Fibroblast of upper back skin (primary cell): ENCODE measurements at places on chromosomes 5 and 9.

GRCh38 chr9:20321423-20322082 is 300.7 kb downstream of the MLLT3 start:
- no peak for DNase-seq

- DNase-seq: no peak
Observed at GRCh38 chr5:124172389-124173003, 573.9 kb downstream of the ZNF608 start.

DNA sequence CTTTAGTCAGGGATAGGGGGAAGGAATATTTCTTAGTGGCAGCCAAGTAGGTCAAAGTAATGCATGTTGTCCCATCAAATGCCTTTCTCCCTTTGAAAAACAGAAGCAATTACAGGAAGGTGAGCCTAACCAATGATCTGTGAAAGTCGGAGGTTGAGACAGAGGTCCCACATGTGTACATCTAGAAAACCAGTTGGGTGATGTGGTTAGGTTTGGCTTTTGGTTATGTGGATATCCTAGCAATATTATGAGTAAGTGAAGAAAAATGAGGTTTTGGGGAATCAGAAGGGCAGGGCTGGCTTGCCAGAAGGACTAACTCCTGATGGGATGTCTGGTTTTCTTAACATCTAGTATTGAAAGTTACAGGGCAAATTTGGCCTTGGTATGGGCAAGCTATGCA is 63.4 kb upstream of the PALM2AKAP2 start:
- DNase-seq: peak; percentile 30

- DNase-seq: no peak
Observed at GRCh38 chr9:38486056-38486615, 61.9 kb upstream of the IGFBPL1 start.

GRCh38 chr5:163478126-163478981 is 17.9 kb downstream of the HMMR start:
- no peak for DNase-seq

DNA sequence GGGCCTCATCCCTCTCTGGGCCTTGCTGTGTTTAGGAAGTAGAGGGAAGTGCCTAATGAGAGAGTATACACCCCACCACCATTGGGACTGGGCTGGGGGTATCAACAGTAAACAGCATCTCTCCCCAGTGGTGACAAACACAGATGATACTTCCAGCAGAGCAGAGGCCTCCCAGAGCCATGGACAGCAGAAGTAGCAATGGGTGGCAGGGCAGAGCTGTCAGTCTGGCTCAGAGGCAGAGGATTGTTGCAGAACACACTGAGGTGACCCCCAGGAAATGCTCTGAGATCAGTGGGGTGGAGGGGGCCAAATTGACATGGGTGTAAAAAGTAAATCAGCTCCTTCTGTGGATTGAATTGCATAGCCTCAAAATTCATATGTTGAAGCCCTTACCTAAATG is 12.1 kb upstream of the P4HA2 start:
- DNase-seq: no peak

- DNase-seq: no peak
Observed at GRCh38 chr5:169705322-169705721, 68.2 kb downstream of the DOCK2 start.

- DNase-seq: peak; percentile 49
Observed at GRCh38 chr9:109969011-109969410, 189.0 kb downstream of the PALM2AKAP2 start.

GRCh38 chr5:117302949-117303348 is 728.3 kb upstream of the SEMA6A start:
- peak; percentile 19 for DNase-seq

DNA sequence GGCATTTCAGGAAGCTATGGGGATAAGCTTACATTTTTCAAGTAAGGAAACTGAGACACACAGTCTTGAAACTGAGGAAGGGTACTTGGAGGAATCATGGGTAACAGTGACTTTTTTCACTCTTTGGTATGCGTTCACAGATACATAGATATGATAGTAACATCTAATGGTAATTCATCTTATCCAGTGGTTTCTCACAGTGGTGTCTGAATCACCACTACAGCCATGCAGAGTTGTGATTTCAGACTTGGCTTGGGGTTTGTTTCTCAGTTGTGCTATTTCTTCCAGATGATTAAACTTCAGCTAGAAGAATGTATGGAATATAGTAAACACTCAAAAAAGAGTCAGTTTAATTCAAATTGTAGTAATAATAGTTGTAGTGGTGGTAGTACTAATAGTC is 239.1 kb upstream of the NUDT12 start:
- DNase-seq: peak; percentile 63

DNA sequence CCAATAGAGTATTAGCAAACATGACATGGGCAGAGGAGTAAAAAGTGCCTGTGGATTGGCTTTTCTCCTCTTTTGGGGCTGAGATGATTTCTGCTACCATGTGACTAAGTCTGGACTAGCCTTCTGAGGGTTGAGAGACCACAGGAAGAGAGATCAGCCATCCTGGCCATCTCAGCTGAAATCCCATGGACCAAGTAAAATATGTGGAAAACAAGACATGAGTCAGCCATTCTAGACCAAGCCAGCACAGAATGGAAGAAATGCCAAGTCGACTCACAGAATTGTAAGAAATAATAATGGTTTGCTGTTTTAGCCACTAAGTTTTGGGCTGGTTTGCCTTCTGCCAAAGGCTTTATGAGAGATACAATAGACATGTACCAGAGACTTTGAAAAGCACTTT is 377.8 kb downstream of the CHSY3 start:
- peak; percentile 93 for DNase-seq

DNA sequence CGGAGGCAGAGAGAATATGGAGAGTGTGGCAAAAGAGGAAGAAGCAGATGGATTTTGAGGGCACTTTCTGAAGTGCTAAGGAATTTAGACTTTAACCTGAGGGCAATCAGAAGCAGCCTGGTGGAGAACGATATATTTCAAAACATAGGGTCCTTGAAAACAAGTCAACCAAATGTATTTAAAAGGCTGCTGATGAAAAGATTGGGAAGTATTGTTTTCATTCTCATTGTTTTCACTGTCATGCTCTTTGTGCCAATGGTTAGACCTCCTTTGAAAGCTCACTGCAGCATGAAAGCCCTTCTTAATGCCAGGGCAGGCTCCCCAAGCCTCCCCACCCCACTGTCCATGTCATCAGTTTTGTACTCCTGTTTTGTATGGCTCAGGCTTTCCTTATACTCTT is 2.5 kb upstream of the GPX3 start:
- DNase-seq: no peak

GRCh38 chr5:56681346-56681745 is 134.0 kb upstream of the MAP3K1 start:
- peak; percentile 74 for DNase-seq

GRCh38 chr5:166961913-166962312 is 1329.5 kb upstream of the WWC1 start:
- DNase-seq: no peak

DNA sequence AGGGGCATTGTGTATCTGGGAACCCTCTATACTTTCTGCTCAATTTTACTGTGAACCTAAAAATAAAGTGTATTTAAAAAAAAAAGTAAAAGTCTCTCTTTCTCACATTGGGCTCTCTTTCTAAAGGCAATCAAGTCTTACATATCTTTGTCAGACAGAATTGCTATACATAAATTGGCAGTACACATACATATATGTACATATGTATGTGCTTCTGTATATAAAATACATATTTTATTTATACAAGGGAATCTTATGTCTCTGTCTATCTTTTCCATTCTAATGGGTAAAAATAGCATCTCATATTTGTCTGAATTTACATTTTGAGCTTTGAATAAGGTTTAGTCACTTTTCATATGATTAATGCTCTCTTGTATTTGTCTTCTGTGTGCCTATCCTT is 348.8 kb downstream of the SPATA31D1 start:
- no peak for DNase-seq

GRCh38 chr9:133125941-133126696 is 5.1 kb upstream of the RALGDS start:
- no peak for DNase-seq

DNA sequence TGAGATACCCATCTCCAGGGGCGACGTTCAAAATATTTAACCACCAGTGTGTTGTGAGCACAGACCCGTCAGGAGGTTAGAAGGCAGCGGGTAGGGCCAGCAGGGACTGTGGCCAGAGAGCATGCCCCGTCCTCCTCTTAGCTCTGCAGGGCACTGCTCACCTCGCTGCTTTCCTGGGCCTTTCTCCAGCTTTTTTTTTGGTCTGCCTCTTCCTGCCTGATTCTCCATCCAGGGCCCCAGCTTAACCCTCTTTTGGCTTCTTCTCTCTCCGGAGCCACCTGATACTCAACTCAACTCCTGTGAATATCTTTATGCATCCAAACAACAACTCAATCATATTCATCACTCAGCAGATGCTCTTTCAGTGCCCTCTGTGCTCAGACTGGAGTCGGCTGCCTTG is 44.0 kb downstream of the TMOD1 start:
- no peak for DNase-seq

DNA sequence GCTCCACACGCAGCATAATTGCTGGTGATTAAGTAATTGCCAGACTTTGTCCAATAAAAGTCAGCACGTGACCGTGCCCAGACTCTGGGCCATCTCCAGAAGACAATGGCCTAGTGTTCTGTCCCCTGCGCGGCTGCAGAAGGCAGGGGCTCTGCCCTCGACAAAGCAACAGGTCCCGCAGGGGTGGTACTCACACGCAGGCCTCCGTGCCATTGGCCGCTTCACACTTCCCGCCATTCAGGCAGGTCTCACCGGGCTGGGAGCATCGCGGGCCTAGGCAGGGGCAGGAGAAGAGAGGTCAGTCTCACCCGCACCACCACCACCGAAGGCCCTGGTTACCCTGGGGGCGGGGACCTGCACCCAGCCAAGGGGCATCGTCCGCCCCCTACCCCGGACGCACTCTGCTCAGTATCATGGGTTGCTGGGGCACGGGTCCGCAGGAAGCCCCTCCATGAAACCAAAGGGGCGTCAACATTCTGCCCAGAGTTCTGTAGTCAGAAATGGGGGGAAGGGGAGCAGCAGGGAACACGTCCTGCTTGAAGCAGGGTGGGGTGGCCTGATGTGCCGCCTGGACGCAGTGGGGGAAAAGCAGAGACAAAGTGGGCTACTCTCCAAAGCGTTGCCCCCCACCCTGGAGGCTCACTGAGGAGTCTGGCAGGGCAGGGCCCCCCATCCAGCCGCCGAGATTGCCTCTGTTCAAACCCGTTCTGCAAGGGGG is 1.9 kb downstream of the NOTCH1 start:
- DNase-seq: no peak

GRCh38 chr9:115862021-115862420 is 291.6 kb upstream of the PAPPA start:
- DNase-seq: no peak

- no peak for DNase-seq
Observed at GRCh38 chr9:76404401-76404800, 10.2 kb upstream of the RFK start.

DNA sequence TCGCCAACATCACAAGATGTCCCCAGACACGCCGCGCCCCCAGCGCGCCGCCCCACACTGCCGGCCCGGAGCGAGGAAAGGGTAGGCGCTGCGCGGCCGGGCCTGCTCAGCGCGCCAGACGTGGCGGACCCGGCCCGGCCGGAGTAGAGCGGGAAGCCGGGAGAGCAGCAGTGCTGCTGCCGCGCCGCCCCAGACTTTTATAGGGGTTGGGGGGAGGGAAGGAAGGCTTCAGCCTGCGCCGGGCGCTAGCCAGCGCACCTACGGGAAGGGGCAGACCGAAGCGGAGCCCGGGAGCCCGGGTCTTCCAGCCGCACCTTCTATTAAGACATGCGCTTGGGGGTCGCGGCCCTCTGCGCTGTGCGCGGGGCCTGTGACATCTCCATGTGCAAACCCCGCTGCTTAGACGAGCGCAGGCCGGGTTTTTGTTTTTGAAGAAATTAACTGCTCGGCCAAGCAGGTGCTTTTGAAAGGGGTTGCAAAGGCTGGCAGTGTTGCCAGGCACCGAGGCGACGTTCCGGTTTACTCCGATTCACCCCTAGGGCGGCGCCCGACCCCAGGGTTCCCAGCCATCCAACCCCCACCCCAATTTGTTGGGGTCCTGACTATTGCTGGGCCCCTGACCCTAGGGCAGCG is 353 bp upstream of the PAX5 start:
- DNase-seq: no peak

DNA sequence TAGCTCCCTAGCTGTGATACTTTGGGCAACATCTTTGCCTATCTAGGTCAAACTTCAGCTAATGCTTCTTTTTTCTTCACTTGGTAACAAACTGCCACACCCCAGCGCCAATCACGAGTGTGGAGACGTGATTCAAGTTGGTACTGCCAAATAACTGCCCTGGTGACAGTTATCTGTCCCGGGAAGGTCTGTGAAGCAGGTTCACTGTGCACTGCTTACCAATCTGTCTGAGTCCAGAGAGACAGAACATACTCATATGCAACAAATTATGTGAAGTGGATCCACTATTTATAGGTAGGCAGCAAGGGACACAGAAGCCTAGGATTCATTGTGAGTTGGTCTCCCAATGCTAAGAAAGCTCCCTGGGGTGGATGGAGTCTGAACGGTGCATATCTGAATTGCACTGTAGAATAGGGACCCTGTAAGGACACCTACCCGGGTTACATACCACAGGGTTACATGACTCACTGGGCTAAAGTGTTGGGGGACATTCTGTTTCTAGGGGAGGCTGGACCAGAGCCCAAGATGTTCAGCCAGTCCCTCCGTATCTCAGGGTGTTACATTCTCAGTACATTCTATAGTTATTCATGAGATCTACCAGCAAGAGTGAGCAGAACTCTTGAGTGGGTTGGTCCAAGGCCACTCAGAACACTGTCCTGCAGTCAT is 95.4 kb upstream of the STC2 start:
- DNase-seq: no peak

GRCh38 chr5:50923768-50924494 is 257.5 kb downstream of the PARP8 start:
- no peak for DNase-seq

DNA sequence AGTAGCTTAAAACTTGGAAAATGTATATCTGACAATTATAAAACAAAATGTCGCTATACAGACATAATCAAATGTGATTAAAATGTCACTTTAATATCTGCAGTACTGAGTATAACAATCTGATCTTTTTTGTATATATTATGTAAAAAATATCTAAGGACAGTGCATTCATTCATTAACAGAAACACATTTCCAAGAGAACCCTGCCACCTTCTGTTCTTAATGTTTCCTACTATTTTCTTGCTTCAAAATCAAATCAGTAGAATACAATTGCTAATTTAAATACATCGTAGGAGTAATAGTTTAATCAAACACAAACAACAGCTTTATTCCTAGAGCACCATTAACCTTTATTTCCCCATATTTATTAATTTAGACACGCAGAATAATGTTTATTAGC is 142.6 kb upstream of the ST8SIA4 start:
- DNase-seq: peak; percentile 3

GRCh38 chr5:145072889-145073288 is 762.3 kb downstream of the PRELID2 start:
- DNase-seq: no peak

DNA sequence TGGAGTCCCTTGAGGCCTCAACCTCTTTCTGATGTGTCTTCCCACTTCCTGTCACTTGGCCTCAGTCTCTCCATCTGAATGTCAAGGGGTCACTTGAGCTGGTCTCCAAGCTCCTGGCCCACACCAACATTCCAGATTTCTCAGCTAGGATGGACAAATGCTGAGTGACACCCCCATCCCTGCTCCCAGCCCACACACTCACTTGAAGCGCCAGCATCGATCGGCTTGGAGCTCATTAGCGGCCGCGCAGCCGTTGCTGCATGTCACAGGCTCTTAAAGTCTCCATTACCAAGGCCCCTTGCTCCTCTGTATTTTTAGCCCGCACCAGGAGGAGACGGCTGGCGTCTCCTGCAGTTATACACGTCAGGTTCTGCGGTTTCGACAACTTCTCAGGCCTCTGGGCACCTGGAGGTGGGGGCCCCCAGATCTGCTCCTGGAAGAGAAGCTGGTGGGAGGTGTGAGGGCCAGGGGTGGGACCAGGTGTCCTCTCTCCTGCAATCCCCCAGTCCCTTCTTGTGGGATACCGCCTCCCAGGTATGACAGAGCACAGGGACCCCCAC is 33.4 kb upstream of the ARAP3 start:
- no peak for DNase-seq
